ENCODE measurements at places on chromosomes 7 and 10. TPM values are rescaled to one million over a fixed set of nuclear protein-coding genes. Genes with fewer than 3 reads are reported as not detected.

DNA sequence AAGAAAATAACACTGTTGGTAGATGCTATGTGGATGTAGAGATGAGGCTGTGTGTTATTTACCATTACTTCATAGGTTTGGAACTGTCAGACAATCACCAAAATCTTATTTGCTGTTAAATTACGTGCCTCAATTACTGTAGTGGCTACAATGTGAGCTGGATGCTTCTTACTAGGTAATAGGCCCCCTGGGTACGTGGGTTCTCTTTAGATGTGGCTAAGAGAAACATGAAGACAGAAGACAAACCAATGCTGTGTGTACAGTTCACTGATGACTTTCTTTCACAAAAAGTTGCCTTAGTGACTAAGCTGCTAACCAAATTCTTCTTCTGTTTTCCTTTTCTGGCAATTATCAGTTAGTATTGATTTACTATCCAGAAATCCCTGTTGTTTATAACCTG is 144.6 kb downstream of the SEMA3E start:
- no peak for DNase-seq

DNA sequence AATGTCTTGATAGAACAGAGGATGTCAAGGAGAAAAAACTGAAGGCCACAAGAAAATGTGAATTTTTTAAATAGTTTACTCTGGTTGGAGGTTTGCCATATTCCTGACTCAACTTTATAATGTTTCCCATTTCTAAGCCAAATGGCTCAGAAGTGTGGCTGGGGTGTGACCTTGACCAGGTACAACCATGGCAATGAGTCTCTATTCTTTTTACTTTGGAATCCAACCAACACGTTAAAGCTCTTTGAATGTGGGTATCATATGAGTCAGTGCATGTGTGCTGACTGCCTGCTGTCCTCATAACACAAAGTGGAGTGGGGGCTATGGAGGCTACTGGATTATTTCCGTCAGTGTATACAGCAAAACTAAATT is 33.5 kb upstream of the DLD start:
- DNase-seq: no peak

DNA sequence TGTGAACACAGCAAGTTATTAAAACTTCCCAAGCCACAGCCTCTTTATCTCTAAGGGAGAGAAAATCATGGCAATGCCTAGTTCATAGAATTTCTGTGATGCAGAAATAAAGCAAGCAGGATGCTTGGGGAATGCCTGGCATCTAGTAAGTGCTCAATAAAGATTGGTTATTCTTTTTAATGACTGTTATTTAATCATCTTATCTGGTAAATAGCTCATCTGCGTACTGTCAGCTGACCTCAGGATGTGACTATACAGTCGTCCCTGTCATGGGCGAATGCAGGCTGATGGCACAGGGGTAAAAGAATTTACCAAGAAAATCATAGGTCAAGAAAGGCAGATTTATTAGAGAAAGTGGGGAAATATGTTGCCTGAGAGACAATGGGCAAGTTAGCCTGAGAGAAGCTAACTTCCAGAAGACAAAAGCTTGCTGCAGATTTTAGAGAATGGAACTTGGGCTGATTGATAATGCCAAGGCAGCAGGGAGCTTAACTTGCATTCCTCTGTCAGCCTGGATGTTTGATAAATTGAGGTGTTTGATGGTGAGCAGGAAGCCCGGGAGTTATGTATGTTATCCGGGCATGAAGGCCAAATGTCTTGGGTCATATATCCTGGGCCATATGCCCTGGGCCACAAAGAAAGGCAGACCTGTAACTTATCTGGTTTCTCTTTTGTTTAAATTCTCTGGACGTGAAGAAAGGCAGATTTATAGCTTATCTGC is 126.0 kb downstream of the KCNMA1 start:
- no peak for DNase-seq

Gene CYP3A5
- total RNA-seq: 0.13 TPM

Gene HOGA1
- total RNA-seq: 20.4 TPM

Gene ACBD7
- total RNA-seq: not detected
